AG08396 (cell line): ENCODE measurements at places on chromosomes 3 and 15.

DNA sequence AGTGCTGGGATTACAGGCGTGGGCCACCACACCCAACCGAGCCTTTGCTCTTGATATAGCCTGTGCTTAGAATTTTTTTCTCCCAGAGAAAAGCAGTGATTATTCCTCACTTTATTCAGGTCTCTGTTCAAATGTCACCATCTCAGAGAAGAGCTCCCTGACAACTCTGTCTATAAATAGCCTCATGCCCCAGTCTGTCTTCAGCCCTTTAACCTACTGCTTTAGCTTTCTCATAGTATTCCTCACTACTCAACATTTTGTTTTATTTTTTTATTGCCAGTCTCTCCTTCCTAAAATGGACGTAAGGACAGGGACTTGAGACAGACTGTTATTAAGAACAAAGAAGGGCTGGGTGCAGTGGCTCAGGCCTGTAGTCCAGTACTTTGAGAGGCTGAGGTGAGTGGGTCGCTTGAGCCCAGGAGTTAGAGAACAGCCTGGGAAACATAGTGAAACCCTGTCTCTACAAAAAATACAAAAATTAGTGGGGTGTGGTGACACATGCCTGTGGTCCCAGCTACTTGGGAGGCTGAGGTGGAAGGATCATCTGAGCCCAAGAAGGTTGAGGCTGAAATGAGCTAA is 78.7 kb upstream of the TTBK2 start:
- peak; percentile 26 for DNase-seq

- peak; percentile 63 for DNase-seq
Observed at GRCh38 chr3:124780356-124780755, 50.1 kb downstream of the UMPS start.

- DNase-seq = peak; percentile 79
Observed at GRCh38 chr3:64267721-64268604, 42.7 kb upstream of the PRICKLE2 start.

- no peak for DNase-seq
Observed at GRCh38 chr15:68681836-68682235, 103.0 kb downstream of the CORO2B start.

DNA sequence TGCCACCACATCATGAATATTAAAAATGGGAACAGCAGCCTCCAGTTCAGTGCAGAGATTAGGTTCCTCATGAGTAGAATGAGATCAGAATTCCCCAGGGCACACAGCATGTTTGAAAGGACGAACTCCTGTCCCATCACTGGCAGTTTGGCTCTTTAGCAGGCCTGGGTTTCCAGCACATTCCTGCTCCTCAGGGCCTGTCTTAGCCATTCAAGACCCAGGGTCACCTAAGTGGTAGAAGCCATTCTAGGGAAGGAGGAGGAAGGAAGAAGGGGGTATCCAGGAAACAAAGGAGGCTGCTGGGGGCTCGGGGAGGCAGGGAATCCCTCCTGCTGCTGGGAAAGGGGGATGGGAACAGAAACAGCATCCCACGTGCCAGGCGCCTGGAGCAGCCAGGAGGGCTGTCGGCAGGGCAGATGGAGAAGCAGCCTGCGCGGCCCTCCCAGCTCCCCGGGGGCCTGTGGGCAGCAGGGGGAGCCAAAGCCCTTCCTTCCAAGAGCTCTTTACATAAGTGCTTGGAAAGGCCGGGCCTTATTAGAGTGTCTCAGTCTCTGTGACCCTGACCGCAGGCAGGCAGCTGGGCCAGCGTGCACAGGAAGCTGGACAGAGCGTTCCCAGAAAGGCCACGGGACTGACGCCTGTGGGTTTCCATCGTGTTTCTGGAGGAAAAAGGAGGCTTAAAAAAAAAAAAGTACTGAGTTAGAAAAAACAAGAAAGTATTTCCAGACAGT is 24.7 kb downstream of the LOXL1 start:
- peak; percentile 92 for DNase-seq

DNA sequence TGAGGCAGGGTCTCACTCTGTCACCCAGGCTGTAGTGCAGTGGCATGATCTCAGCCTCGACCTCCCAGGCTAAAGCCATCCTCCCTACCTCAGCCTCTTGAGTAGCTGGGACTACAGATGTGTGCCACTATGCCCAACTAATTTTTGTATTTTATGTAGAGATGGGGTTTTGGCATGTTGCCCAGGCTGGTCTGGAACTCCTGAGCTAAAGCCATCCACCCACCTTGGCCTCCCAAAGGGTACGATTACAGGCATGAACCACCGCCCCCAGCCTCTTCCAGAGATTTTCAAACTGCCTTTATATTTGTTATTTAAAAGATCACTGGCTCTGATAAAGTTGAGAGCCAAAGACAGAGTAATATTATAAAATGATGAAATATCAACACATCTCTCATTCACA is 37.3 kb downstream of the BSN start:
- DNase-seq = no peak

- peak; percentile 97 for DNase-seq
Observed at GRCh38 chr3:52237657-52238172, 1.2 kb downstream of the TWF2 start.

GRCh38 chr15:84973492-84974460 is 7.9 kb upstream of the PDE8A start:
- DNase-seq = no peak

DNA sequence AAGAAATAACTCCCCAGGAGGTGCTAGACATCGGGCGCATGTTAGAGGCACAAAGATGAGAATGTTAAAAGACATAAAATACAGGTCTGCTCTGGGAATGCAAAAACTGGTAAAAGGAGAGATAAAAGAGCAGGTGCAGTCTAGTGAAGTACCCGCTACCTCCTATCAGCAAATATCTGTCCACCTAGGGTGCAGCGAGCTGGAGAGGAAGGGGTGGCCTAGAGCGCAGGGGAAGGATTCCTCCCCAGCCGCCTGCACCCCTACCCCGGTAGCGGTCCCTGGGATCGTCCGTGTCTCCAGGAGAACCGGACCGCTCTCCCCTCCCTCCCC is 237 bp upstream of the ZNF662 start:
- DNase-seq = no peak

- no peak for DNase-seq
Observed at GRCh38 chr3:98791341-98792325, 28.5 kb downstream of the ST3GAL6 start.

GRCh38 chr3:11818033-11818432 is 28.7 kb downstream of the TAMM41 start:
- no peak for DNase-seq
